ENCODE measurements at places on chromosomes 16 and 17.

GRCh38 chr17:76390003-76390421 is 5.6 kb downstream of the SPHK1 start:
- no peak for DNase-seq

- no peak for DNase-seq
Measured at GRCh38 chr17:27577121-27577761, 53.7 kb upstream of the LGALS9 start.

DNA sequence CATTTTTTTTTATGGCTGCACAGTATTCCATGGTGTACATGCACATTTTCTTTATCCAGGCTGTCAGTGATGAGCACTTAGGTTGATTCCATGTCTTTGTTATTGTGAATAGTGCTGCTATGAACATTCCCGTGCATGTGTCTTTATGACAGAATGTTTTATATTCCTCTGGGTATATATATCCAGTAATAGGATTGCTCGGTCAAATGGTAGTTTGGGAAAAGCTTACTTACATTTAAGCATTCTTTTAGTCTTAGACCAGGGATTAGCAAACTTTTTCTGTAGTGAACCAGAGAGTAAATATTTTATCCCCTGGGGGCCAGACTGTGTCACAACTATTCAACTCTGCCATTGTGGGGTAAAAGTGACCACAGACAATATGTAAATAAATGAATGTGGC is 40.2 kb downstream of the MED13 start:
- no peak for DNase-seq

- DNase-seq: no peak
Measured at GRCh38 chr17:5533486-5534315, 47.3 kb downstream of the MIS12 start.

- DNase-seq: no peak
Measured at GRCh38 chr17:81955756-81956544, 5.0 kb downstream of the NOTUM start.

DNA sequence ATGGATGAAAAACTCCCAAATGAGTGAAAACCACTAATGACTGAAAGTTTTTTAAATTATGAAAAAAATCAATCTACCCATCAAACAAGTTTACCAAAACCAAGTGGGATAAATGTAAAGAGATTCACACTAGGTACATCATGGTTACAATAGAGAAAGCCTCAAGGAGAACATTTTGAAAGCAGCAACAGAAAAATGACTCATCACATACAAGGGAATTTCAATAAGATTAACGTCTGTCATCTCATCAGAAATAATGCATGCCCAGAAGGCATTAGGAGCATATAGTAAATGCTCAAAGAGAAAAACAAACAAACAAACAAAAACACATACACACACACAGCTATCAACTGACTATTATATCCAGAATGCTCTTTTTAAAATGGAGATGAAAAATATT is 261.8 kb upstream of the KIF2B start:
- no peak for DNase-seq

DNA sequence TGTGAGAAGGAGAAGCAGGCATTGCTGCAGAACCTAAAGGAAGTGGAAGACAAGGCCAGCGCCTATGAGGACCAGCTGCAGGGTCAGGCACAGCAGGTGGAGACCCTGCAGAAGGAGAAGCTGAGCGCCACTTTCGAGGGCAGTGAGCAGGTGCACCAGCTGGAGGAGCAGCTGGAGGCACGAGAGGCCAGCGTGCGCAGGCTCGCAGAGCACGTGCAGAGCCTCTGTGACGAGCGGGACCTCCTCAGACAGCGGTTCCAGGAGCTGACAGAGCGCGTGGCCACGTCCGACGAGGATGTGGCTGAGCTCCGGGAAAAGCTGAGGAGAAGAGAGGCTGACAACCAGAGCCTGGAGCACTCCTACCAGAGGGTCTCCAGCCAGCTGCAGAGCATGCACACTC is 41.5 kb downstream of the PLD6 start:
- no peak for DNase-seq

DNA sequence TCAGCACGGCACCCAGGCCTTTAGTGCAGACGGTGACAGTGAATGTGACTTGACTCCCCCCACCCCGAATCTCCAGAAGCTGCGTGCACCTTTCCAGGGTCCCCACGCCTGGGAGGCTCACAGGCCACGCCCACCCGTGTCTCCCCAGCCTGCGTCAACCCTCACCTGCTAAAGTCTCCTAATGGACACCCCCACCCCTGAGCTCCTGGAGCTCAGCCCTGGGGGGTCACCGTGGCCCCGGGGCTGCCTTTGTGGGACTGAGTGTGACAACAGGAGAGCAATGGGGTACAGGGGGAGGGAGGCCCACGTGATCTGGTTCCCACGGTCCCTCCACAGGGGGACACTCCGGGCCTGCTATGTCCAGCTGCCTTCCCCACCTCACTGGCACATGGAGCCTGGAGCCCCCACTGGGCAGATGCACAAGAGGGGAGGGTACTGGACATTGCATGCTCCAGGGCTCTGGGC is 7.4 kb upstream of the FASN start:
- DNase-seq: no peak

DNA sequence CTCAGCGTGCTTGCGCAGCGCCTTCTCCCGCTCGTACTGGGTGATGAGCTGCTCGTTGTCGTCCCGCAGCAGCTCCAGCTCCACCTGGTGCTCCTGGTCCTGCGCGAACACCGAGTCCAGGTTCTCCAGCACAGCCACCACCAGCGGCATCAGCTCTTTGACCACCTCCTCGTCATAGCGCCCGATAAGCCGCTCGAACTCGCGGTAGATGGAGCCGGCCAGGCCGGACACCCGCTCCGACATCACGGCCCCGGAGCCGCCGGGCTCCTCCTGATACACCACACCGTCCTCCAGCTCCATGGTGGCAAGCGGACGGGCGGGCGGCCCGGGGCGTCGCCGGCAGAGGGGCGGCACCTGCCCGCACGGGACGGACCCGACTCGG is 320 bp downstream of the SPAG9 start:
- peak; percentile 45 for DNase-seq

- DNase-seq: no peak
Measured at GRCh38 chr16:60031740-60032139, 1297.6 kb upstream of the GOT2 start.

GRCh38 chr16:1153480-1154160 is 714 bp downstream of the CACNA1H start:
- no peak for DNase-seq

DNA sequence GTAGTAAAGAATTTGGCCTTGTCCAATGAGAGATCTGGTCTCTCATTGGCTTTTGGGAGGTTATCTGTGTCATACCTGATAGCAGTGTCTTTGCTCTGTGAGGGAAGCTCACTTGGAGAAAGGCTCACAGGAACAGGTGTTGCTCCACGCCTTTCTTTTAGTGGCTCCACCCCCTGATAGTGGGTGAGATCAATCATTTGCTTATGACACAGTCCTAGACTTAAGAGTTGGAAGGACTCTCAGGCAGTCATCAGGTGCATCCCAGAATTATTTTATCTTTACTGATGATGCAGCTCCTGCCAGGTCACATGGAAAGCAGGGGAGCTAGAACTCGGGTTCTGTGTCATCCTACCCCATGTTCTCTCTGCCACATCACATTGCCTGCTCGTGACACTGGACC is 59.3 kb downstream of the CENPV start:
- DNase-seq: no peak

DNA sequence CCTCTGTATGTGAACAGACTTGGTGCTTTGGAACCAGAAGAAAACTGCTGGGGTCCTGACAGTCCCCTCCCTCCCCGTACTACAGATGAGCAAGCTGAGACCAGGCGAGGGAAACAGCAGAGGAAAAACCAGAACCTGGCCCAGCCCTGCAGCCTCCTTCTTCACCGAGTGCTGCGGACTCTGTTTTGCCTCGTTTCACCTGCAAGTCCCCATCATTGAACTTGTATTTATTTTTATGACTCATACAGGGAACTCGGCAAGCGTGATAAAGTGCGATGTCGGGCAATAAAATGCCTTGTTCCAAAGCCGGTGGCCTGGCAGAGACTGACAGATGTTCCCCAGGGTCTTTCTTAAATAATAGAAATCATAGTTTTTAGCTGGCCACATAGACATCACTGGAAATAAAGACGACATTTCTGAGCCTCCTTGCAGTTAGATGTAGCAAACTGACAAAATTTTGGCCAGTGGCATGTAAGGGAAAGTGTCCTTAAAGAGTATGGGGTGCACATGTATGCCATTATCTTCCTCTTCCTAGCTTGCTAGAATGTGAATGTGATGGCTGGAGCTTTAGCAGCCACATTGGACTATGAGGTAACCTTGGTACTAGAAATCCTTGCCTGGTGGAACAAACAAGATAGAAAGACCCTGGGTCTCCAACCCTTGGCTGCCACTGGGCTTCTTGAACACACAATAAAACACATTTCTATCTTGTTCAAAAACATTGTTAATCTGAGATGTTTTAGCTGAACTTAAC is 128.6 kb downstream of the IRF8 start:
- DNase-seq: no peak

DNA sequence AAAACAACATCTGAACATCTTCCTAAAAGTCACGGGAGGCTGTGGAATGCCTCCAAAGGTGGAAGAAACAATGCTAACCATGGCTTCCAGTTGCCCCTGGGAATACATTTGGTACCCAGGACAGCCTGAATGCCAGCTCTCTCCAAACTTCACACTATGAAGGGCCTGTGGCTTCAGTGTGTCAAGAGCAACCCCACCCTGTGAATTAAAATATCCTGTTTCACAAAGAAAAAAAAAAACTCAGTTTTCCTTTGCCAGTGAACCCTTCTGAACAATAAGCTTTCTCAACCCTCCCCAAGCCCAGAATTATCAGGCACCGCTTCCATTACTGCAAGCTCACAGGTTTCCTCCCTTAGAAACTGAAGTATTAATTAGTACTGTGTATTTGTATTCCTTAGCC is 69.8 kb downstream of the SLC39A11 start:
- no peak for DNase-seq

DNA sequence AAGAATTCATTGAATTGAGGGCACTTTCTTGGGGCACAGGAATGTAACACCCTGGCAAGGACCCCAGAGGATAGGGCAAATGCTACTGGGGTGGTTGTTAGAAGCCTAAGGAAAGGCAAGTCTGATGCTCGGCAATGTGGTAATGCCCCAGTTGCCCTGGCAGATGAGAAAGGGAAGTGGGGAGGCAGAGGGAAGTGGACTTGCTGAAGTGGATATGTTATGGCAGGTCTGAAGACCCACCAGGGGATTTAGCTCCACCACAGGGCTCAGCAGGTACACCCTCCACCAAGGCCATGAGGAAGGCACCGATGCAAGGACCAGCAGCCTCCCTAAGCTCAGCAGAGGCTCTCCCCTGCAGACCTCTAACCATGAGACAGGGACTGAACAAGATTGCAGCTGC is 184.8 kb downstream of the IRX5 start:
- DNase-seq: no peak

- no peak for DNase-seq
Measured at GRCh38 chr16:88069397-88070168, 118.3 kb downstream of the BANP start.

DNA sequence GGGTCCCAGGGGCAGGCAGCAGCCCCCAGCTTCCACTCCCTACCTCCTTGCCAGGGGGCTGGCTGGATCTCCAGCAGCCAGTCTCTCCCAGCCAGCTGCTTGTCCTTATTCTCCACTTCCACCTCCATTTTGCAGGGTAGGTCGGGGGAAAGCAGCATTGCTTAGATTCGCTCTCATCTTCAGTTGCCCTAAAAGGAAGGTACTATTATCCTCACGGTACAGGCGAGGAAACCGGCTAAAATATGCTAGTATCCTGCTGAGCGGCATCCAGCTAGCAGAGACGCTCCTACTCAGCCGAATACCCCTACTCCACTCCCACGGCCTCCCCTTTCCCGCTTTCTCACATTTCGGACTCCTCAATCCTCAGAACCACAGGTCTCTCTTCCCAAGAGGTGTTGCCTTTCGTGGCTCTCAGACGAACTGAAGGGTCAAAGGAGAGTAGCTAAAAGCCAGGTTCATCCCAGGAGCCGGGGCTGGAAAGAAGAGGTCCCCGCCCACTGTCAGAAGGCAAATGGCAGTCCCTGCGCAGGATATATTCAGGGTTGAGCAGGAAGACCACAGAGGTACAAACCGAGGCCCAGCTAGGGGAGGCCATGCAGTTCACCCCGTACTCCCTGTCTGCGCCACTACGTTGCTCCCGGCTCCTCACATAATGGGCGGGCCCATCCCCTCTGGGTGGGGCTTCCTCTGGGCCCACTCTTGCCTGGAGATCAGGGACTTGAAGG is 1.7 kb upstream of the RAB11FIP4 start:
- DNase-seq: no peak

GRCh38 chr17:16929757-16930520 is 42.0 kb downstream of the TNFRSF13B start:
- DNase-seq: no peak

- DNase-seq: no peak
Measured at GRCh38 chr17:54259476-54259875, 436.7 kb downstream of the KIF2B start.

GRCh38 chr16:24825696-24826095 is 20.1 kb upstream of the SLC5A11 start:
- no peak for DNase-seq

GRCh38 chr16:5906351-5906750 is 808.8 kb upstream of the EEF2KMT start:
- no peak for DNase-seq
